Activated CD4-positive, alpha-beta T cell treated with anti-CD3 and anti-CD28 coated beads, Interleukin-2, amount 50 U/mL, for 24 hours (primary cell): ENCODE measurements at places on chromosomes 12 and 14.

DNA sequence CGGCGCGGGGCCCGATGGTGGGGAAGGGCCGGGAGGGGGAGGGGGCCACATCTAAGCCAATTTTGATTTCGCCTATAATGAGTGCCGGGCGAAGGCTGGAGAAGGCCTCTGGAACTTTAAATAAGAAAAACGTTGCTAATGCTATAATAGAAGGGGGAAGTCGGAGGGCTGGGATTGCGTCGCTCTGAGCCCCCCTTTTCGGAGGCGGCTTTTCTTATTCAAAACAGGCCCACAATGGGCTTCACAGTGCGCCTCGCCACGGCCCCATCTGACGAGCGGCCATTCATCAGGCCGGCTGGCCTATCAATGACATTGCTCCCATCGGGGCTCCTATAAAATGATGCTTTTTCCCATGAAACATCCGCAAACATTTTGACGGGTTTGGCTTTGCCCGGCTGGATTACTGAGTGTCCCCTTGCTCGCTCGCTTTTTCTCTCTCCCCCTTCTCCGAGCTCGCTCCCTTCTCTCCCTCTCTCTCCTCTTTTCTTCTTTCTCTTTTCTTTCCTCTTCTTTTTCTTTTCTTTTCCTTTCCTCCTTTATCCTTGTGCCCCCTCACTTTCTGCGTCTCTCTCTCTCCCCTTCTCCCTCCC, at the start of gene RFX4:
Gene RFX4, plus strand, starts transcription at position 364 of the 590 bp plus-strand sequence. CDS start 317 bp downstream, outside the sequence.
- DNase-seq: no peak

GRCh38 chr12:25311506-25311905, 60.8 kb upstream of the KRAS start:
- no peak for DNase-seq

GRCh38 chr12:52010692-52011601, 4.2 kb downstream of the TAMALIN start:
- DNase-seq: no peak

- DNase-seq: no peak
Observed at GRCh38 chr12:1533602-1534304, 60.6 kb downstream of the FBXL14 start.

DNA sequence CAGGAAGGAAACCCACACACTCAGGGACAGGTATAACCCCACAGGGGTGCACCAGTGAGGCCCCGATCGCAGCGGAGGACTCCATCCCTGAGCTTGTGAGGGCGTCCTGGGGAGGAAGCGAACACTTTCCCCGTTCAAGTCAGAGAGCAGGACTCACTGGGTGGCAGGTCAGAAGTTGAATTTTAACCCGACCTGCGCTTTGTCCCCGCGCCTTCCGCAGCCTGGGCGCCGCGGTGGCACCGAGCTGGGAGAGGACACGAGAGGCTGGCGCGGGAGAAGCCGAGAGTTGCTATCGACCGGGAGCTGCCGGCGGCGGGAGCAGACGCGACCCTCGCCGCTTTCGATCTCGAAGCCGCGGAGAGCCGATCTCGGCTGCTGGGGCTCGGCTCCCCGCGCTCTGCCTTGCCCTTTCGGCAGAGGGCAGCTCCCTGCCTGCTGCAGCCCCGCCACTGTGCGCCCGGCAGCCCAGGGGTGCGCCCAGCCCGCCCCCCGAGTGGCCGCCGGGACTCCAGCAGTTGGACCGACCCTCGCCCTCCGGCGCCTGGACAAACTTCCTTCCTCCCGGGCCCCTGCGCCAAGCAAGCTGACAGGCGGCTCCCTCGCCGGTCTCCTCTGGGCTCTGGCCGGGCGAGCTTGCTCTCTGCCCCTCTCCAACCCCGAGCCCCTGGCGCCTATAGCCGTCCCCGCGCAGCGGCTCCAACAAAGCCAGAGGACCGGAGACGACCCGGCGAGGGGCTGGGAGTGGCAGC, 918 bp downstream of the LIN7A start:
- no peak for DNase-seq

GRCh38 chr14:83172363-83172762, 1638.7 kb upstream of the SEL1L start:
- no peak for DNase-seq

GRCh38 chr14:96538990-96539317, 36.8 kb downstream of the PAPOLA start:
- DNase-seq: no peak

GRCh38 chr14:83575301-83575700, 1954.6 kb upstream of the FLRT2 start:
- DNase-seq: no peak

DNA sequence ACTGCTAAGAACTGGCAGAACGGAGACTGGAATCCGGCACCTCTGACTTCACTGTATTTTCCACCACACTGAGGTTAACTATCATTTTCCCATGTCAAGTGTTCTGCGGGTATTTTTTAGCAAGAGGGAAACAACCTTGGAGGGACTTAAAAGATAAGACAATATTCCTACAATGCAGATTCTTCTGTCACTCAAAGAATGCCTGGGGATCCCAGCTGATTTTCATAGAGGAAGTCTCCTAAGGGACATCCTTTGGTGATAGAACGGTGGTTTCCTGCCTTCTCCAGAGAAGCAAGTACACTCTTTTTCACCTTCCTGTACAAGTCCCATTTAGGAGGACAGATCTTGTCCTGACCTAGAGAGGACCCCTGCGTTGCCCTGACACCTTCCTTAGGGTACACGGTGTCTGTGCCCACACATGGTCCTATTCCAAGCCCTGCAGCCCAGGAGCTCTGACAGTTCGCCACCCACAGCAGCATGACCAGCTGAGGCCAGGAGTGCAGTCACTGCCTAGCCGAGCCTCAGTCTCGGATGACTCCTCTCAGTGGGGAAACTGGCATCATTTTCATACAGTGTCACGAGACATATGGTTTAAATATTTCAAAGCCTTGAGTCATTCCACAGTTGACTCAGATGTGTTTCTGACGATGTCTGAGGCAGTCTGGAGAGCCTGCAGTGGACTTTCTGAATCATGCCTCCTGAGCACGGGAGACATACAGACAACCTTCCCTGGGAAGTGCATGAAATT, 181.3 kb upstream of the FKBP4 start:
- DNase-seq: peak; percentile 26

DNA sequence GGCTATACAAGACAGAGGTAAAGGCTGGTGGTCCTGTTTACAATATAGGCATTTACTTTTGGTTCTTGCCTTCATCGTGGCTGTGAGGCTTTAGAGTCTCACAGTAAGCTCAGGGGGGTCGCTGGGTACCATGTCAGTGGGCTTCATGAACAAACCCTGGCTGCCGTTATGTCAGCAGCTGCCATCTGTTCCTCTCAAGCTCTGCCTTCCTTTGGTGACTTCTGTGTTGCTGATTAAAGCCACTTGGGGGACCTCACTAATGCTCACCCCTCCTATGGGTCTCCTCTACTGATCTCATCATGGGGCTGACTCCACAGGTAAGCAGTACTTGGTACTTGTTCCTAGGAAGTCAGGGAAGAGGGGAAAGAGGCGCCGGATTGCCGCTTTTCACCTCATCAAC, 268.7 kb downstream of the TTC6 start:
- DNase-seq: no peak

DNA sequence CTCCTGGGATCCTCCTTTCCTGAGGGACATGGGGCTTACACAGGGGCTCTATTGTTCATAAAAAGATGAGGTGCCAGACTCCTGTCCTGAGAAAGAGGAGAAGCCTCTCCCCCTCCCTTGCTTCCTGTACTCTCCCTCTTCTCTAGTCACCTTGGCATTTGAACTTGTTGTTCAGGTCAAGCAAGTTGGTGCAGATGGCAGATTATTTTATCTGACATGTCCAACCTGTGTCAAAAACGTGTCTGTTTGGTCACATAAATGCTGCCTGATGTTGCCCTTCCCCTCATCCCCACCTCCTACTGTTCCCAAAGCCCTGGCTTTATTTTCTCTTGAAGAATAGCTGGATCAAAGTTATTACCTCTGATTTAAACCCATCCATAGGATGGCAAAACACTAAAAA, 154.8 kb downstream of the TMX1 start:
- DNase-seq: no peak

GRCh38 chr14:56794088-56794556, 16.2 kb downstream of the OTX2 start:
- no peak for DNase-seq

GRCh38 chr12:114025935-114026334, 59.8 kb upstream of the RBM19 start:
- no peak for DNase-seq

DNA sequence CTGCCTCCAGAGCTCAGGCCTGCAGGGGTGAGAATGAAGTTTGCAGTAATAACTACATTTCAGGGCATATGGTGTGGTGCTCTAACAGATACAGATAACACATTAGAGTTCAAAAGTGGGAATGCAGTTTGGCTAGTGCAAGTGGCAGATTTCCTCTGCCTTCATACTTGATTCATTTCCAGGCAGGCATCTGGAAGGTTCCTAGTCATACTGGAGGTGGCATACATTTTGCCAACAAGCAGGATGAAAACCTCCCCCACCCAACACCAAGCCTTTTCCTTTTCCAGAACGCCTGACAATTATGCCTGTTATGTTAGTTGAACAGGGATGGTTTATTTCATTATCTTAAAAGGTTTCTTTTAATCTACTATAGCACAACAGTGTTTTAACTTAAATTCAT, 24.3 kb downstream of the VTI1B start:
- no peak for DNase-seq

DNA sequence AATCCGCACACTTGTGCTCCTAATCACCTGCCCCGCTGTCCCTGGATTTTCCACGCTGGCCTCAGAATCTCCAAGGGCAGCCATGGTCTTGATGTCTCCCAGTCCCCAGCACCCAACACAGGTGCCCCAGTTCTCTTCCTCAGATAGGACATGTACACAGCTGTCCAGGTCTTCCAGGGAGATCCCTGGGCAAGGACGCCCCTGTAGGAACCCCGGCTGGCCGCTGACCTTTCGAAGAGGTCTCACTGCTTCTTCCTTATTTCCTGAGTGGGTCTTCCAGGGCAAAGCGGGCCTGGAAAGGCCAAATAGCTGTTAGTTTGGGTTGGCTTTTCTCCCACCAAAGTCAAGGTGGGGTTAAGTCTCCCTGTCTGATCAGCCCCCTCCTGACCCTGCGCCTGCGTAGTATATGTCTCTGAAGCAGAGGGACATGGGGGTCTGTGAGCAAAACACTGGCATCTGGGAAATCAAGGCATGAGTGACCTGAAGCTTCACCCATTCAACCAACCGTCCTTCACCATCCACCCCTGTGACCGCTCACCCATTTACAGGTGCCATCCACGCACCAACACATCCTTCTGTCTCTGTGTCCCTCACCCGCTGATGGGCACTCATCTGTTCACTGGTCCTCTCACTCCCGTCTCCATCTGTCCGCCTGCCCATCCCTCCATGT, 4.6 kb downstream of the BEGAIN start:
- no peak for DNase-seq

GRCh38 chr12:54535474-54535873, 13.9 kb upstream of the PDE1B start:
- no peak for DNase-seq

GRCh38 chr14:77022236-77022852, 6.2 kb downstream of the IRF2BPL start:
- no peak for DNase-seq

DNA sequence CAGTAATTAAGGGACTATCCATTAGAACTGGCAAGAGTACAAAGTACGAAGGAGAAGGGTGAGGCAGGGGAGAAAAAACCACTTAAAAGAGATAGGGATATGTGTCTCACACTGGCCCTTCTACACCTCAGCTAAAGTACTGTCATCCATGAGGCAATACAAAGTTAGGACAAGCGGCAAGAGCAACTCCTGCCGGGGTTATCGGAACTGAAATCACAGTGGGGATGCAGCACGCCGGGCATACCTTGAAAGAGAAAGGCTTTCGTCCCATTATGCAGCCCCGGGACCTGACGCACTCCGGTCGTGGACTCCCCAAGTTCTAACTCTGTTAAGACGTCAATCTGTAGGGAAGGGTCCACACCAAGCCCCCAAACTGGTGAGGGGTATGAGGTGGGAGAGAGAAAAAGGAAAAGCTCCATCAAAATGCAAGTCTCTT, 1.1 kb downstream of the NELL2 start:
- DNase-seq: no peak

- no peak for DNase-seq
Observed at GRCh38 chr14:30260833-30261607, 297.9 kb upstream of the G2E3 start.

DNA sequence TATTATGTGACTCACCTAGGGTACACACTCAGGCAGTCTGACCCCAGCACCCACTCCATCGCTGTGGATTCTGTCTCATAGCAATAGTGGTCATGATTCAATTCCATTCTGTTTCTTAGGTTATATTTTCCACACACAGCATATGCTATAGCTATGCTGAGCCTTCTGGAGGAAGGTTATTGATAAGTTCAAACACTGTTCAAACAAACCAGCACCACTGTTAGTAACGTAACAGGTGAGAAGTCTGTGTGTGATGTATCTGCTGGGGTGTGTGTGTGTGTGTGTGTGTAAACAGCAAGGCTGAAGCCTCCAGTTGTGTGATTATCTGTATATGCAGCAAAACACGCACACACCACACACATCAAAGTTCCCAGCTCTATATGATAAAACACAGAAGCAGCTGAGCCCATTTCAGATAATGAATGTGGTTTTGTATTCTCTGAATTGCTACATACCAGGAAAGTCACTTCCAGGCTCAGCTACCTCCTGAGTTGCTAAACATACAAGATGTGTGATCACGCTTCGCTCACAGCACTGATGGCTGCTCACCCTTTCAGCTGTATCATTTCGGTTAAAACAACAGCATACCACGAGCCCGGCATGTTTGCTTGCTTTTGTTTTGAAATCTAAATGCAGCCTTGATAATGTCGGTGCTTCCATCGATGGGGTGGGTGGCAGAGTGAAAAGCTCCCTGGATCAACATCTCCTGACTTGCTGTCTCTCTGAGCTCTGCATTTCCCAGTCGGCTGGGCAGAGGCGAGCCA, 6.8 kb upstream of the SYNE3 start:
- no peak for DNase-seq
